ENCODE measurements at places on chromosomes 7 and 10. TPM values are rescaled to one million over a fixed set of nuclear protein-coding genes. Genes with fewer than 3 reads are reported as not detected.

OR2A42 gene
- not detected for total RNA-seq

ADAM8 gene
- 2.0 TPM for total RNA-seq

NPFFR1 gene
- not detected for total RNA-seq

VGF gene
- total RNA-seq: 0.66 TPM

CACNB2 gene
- total RNA-seq: 1.5 TPM
